ENCODE measurements at places on chromosomes 7 and 10.

DNA sequence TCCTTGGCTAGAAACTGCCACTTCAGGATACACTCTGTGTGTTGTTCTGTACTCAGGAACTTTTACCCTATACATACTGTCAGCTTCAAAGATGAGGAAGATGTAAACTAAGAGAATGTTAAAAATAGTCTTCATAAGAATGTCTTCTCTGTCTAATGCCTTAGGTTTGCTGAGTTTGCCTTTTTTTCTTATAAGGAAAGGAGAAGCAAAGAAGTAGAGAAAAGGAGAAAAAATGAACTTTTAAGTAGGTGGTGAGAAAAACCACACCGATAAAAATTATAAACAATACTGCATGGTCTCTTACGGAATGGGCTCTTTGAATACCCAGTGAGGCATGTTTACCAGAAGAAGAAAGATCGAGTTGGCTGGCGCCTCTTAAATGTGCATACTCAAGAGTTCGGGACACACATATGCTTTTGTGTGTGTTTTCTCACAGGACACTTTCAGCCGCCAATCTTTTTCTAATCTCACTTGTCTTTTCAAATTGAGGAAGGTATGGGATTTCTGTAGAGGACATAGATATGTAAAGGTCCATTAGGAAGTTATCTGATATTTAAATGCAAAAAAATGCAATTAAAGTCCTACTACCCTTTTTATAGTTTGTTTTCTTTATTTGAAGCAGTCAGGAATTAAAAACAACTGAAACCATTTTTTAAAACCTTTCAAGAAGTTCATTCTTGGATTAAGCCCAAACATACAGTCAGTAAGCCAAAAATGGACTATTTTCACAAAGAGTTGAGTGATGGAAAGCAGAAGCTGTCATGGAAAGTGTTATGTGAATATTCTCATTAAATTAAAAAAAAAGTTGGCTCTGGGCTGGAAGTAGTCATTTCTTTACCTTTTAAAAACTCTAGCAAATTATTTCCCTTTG, 100.6 kb upstream of the MDFIC start:
- no peak for DNase-seq

GRCh38 chr7:44853391-44853790, 5.5 kb upstream of the H2AZ2 start:
- no peak for DNase-seq

DNA sequence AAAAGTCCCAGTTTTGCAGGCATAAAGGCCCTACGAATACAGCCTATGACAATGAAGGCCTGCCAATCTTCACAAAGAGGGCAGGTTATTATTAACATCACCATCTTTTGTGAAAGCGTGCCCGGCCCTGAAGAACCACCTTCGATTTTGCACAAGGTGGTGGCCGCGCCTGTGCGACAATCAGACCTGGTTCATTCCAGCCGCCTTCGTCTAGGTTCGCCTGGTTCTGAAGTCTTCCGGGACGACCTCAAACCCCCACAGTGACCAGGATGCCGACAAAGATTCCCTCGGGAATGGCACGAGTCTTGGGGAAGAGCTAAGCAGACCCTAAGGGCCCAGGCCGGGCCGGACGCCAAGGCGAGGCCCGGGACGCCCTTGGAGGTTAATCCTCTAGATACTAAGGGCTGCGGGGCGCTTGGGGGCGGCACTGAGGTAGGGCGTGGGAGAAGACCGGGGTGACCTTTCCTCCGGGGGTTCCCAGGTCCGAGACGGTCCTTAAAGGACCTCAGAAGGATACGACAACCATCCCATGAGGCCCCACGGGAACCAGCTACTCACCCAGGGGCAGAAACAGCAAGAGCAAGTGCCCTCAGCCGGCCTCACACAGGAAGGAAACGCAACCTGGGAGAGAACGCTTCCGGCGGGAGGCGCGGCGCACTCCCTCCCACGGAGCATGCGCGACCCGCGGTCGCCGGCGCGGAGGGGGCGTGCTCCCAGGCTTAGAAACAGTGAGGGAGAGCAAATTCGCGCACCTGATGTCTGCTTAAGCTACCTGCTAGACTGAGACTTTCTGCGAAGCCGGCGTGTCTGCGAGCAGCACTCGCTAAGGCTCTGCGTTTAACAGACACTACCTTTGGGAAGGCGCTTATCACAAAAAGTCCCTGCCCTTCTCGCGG, at the start of gene ATAD1:
TSS of gene ATAD1 (minus strand) at position 618 of the 896 bp plus-strand sequence. CDS start 3,627 bp downstream, outside the sequence.
- peak; percentile 75 for DNase-seq

- no peak for DNase-seq
Measured at GRCh38 chr7:38819463-38819862, 89.5 kb downstream of the VPS41 start.

DNA sequence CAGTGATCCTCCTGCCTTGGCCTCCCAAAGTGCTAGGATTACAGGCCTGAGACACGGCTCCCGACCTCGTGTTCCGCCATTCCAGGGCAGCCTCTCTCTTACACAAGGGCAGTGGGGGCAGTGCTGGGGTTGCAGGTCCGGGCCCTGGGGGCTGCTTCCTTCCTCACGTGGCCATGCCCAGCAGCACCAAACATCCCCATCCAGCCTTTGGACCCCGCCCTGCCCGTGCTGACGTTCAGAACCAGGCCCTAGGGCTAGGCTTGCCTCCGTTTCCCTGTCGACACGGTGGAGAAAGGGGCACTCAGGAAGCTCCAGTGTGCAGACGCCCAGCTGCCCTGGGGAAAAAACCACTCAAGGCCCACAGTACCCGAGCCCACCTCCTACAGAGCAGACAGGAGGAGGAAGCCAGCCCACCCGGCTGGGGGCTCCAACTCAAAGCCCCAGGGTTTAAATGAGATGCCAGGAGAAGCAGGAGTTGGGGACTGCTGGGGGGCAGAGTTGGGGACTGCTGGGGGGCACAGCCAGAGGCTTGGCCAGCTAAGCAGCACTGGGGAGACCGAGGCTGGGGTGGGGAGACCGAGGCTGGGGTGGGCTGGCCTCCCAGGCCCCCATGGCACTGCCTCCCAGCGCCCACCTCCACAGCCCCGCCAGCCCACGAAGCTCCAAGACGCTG, 35.9 kb downstream of the ADAP1 start:
- DNase-seq = no peak

DNA sequence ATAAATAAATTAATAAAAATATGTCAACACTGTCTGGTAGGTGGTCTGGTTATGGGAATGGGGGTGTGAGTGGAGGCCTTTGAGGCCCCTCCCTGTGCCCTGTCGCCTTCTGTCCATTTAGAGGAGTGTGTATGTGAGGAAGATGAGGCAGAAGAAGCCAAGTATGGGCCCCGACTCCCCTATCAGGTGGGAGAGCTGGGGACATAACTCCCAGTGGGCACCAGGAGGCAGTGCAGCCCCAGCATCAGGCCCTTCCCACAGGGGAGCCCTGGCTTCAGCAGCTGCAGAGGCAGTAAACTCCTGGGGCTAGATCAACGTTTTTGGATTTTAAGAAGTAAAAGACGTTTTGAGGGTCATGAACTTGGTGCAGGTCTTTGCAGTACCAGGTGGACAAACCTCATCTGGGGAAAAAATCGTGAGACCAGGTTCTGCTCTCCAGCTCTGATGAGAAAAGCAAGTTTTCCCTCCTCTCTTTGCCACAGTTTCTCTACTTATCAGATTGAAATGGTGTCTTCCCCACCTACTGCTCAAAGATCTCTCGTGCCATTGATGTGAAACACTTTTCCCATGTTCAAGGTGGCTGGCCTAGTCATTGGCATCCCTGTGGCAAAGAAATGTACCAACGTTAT, 167.8 kb upstream of the EEPD1 start:
- DNase-seq = peak; percentile 54

- no peak for DNase-seq
Measured at GRCh38 chr10:329361-330099, 194.3 kb downstream of the ZMYND11 start.

Measured in stimulated activated CD8-positive, alpha-beta memory T cell treated with anti-CD3 and anti-CD28 coated beads, Interleukin-4, amount 100 ng/mL, for 4 hours (primary cell).